ENCODE measurements at places on chromosomes 6 and 20. TPM values are rescaled to one million over a fixed set of nuclear protein-coding genes. Genes with fewer than 3 reads are reported as not detected.
A peak's percentile ranks its signal among the peaks of the same experiment; 100 is the strongest.

GRCh38 chr20:52590100-52590499, 382.1 kb upstream of the TSHZ2 start:
- DNase-seq, result no peak

DNA sequence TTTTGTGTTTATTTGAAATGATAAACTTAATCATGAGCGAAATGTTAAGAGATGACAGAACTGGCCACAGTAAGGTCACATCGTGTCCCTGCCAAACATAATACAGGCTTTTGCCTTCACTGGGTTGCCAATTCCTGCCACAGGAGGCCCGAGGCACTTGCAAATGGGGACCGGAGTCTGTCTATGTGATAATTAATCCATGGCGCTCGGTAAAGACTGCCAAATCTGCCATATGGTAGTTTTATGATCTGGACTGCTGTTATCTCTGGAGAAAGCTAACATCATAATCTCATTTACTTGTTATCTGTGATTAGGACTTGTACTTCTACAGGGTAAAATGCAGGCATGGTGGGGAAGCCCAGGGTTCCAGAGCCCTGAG, 170.5 kb upstream of the TSHZ2 start:
- no peak for DNase-seq

- no peak for DNase-seq
These were observed 93.0 kb upstream of the CEP85L start for GRCh38 chr6:118744261-118744941.

DNA sequence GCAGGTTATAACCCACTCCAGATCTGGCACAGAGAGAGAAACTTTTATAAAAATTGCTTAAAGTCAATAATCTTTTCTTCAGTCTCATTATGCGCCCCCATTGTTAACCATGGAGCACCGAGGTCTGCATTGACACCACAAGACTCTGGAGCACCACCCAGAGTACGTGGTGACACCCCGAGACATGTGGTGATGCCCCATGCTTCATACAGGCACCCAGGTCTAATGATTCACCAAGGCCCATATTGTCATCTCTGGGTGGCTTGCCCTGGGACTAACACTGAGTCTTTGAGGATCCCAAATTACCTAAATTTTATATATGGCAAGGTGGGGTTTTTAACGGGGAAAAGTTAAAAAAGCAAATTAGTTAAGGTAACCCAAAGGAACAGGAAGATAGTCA, 31.1 kb downstream of the CD109 start:
- no peak for DNase-seq

GRCh38 chr6:156658186-156658965, 118.8 kb upstream of the ARID1B start:
- DNase-seq, result peak; percentile 26

- DNase-seq, result no peak
These were observed 1.3 kb downstream of the CARMIL1 start for GRCh38 chr6:25280344-25281074.

GRCh38 chr6:4313044-4313686, 177.8 kb upstream of the ECI2 start:
- no peak for DNase-seq

- peak; percentile 25 for DNase-seq
These were observed 19.6 kb downstream of the RTN4IP1 start for GRCh38 chr6:106609699-106610098.

DNA sequence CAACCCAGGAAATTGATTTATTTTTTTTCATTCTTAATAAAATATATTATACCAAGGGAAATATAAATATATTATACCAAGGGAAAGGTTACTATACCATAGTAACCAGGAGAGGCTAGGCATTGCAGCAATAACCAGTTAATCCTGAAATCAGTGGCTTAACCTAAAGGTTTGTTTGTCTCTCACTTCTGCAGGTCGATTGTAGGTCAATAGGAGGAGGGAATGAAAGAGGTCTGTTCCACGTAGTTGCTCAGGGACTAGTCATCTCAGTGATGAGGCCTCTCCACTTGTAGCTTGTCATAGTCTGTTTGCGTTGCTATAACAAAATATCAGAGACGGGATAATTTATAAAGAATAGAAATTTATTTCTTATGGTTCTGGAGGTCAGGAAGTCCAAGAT, 168.0 kb downstream of the GJA1 start:
- DNase-seq, result no peak

- no peak for DNase-seq
These were observed 20.1 kb downstream of the ECT2L start for GRCh38 chr6:138815797-138816528.

GRCh38 chr20:50580016-50580747, 70.0 kb downstream of the PTPN1 start:
- peak; percentile 71 for DNase-seq

DNA sequence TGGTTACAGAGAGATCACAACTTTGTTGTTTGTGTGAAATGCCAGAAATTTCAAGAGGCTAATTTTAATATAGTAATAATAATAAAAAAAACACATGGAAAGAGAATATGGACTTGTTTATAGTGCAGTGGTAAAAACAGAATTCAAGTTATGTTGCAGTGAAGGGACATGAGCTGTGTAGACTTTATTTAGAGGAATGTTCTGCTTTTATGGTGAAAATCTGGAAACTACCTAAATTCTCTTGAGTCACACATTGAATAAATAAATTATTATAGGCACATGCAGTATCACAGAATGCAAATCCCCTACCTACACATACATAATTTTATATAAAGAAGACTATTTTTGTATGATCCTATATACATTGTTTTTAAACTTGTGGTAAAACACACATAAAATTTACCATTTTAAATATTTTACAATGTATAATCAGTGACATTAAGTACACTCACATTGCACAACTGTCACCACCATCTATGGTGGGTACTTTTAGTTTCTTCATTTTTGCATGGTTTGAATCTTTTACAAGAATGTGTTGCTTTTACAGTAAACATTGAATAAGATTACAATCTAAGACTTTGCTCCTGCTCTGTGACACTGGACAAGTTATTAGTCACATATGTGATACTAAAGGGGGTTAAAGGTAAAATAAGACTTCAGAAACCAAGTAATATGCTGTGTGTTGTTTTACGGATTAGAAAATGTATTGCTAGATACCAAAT, 107.4 kb downstream of the B3GAT2 start:
- DNase-seq, result no peak

GRCh38 chr6:122817766-122818165, 28.7 kb downstream of the SMPDL3A start:
- no peak for DNase-seq

GRCh38 chr20:32006841-32007786, 3.1 kb upstream of the CCM2L start:
- no peak for DNase-seq

- no peak for DNase-seq
These were observed 15.8 kb upstream of the FOXQ1 start for GRCh38 chr6:1296079-1296478.

- DNase-seq, result no peak
These were observed 614.0 kb upstream of the EYS start for GRCh38 chr6:66321017-66321416.

DNA sequence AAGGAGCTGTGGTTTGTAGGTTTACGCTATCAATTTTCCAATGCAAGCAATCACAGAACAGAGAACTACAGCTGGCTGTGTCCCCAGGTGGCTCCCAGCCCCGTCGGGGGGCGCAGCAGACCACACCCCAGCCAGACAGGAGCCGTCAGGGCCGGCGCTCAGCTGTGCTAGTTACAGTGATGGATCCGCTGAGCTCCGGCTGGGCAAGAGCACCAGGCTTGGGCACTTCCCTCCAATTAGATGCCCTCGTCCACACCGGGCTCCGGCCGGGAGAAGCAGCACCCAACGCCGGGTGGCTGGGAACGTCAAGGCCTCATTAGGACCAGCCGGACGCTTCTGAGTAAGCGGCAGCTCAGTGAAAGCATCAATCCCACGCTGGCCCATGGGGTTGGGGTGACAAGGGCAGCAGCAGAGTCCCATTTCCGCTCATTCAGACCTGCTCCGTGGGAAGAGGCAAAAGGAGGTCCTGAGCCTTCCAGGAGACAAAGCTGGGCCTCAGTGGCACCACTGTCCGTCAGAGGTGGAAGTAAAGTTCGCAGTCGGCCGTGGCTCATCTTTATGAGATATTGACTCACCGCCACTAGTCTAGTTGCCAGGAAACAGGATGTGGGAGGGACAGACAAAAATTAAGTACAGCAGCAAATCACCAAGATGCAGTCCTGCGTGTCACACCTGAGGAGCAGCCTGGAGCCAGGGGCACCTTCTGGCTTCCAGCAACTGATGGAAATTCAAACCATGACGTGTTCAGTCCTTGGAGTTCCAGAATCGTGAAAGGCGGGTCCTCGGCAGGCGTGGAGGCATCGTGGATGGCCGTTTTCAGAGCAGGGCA, 164.1 kb downstream of the TAF4 start:
- no peak for DNase-seq

The EYA2 gene
- 14.6 TPM for total RNA-seq

The DEFB124 gene
- not detected for total RNA-seq

The FOXF2 gene
- total RNA-seq, result 3.3 TPM
